T follicular helper cell (primary cell): ENCODE measurements at places on chromosomes 16 and 17.

GRCh38 chr17:75047398-75048098, 523 bp downstream of the KCTD2 start:
- no peak for DNase-seq

- DNase-seq = no peak
These were observed 158.8 kb downstream of the CCDC182 start for GRCh38 chr17:57586196-57586740.

- no peak for DNase-seq
These were observed 15.2 kb upstream of the FLCN start for GRCh38 chr17:17252149-17252661.

GRCh38 chr17:11366272-11366850, 125.3 kb downstream of the SHISA6 start:
- DNase-seq = no peak

DNA sequence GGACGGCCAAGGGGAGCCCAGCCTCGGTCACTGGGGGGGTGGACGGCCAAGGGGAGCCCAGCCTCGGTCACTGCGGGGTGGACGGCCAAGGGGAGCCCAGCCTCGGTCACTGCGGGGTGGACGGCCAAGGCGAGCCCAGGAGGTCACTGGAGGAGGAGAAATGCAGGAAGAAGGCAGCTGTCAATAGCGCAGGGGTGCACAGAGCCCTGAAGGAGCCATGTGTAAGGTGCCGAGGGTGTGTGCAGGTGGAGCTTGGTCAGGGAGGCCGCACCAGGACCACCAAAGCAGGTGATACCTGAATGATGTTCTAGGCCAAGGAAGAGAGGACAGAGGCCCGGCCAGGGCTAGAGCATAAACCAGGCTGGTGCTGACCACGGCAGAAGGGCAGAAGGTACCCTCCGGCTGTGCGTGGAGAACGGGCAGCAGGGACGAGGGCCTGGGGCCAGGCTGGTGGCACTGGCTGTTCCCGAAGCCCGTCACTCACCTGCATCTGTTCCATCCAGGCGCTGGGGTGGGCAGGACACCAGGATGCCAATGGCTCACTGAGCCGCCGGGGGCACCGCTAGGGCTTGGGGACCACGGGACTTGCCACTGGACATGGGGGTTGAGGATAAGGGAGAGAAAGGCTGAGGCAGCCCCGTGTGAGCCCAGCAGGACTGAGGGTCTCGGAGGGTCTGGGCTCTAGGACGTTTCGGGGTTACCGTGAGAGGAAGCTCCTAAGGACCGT, 5.9 kb upstream of the CCDC57 start:
- DNase-seq = no peak

GRCh38 chr16:14489460-14489859, 140.6 kb downstream of the PARN start:
- DNase-seq = no peak

DNA sequence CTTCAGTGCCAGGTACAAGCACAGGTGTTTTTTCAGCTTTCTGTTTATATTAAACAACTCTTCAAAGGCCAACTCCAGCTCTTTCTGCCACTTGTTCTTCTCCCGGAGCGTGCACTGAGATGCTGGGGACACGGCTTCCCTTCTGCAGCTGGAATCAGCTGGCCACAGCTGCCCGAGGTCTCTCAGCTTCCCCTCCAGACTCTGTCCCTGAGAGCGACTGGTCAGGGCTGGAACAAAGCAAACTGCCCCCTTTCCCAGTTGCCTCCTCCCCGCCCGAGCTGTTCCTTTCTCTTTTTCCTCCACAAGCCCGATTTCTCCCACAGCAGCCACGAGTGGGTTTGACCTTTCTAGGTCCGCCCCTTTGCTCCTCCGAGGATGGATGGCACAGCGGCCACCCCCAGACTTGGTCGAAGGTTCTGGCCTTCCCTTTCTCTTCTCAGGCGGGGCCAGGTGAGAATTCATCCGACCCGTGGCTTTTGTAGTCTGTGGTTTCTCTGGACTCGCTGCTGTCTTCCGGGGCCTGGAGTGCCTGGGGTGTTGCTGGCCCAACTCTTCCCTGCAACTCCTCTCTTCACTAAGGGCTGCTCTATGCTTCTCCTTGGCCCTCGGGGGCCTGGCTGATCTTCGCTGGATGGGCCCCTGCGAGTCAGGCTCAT, 11.5 kb downstream of the CEP295NL start:
- no peak for DNase-seq

- no peak for DNase-seq
These were observed 41.1 kb downstream of the CFAP20 start for GRCh38 chr16:58088091-58088490.

- no peak for DNase-seq
These were observed 207.8 kb downstream of the SHISA9 start for GRCh38 chr16:13109171-13109570.

GRCh38 chr16:54093281-54093680, 193.3 kb downstream of the IRX3 start:
- no peak for DNase-seq

DNA sequence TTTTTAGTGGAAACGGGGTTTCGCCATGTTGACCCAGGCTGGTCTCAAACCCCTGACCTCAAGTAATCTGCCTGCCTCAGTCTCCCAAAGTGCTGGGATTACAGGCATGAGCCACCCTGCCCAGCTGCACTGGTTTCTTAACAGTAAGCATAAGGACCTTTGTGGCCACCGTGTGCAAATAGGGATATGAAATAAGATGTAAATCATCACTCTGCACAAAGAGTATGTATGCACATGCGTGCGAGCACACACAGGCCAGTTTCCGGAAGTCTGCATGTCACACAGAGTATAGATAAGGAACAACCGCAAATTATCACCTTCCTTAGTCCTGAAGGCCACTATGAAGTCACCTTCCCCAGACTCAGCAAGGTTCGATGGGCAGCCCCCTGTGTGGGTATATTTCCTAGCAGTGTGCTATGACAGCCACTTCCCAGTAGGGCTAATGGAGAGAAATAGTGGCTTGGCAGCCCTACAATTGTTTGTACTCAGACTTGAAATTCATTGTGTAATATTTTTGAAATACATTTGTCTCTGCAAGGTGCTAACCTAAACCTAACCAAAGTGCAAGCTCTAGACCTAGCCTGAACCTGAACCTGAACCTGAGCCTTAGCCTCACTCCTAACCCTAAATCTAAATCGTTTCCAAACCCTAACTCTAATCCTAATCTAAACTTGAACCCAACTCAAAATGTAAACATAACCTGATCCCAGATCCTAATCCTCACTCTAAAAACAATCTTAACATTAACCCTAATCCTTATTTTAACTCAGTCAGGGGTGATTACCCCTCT, 48.4 kb upstream of the SKAP1 start:
- no peak for DNase-seq

GRCh38 chr16:68247400-68247799, 2.2 kb downstream of the PLA2G15 start:
- no peak for DNase-seq

DNA sequence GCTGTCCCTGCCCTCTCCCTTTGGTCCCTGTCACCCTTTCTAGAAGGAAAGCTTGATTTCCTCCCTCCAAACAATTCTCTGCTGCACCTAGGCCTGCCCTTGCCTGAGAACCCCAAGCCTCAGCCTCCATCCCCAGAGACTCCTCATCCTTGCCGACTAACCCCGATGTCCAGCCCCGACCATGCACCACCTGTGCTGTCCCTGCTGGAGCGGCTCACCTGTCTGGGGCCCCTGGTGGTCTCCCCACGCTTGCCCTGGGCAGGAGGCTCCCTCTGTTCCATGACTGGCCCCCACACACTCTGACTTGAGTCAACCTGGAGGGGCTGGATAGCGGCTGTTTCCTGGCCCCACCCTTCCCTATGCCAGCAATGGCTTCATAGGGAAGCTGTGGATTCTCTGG, 12.0 kb upstream of the SRRM2 start:
- DNase-seq = no peak

DNA sequence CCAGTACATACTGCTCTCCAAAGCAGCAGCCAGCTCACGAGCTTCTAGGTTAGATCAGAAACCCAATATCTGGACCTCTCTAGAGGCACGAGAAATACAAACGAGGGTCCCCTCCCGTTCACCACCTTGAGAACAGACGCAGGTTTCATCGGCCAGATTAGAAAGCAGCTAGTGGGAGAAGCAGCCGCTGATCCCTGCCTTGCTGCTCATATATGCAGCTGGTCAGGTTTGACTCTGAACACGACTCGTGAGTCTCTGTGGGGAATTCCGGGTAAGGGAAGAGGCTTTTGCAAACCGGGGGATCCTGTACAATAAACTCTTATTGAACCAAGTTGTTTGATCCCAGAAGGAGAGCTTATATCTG, 1.6 kb downstream of the VAT1L start:
- no peak for DNase-seq

- no peak for DNase-seq
These were observed 42.1 kb upstream of the TAOK1 start for GRCh38 chr17:29347831-29348629.

- DNase-seq = no peak
These were observed 37.6 kb upstream of the TEX2 start for GRCh38 chr17:64300699-64300965.

GRCh38 chr17:79088247-79088996, 13.8 kb downstream of the ENGASE start:
- DNase-seq = no peak

DNA sequence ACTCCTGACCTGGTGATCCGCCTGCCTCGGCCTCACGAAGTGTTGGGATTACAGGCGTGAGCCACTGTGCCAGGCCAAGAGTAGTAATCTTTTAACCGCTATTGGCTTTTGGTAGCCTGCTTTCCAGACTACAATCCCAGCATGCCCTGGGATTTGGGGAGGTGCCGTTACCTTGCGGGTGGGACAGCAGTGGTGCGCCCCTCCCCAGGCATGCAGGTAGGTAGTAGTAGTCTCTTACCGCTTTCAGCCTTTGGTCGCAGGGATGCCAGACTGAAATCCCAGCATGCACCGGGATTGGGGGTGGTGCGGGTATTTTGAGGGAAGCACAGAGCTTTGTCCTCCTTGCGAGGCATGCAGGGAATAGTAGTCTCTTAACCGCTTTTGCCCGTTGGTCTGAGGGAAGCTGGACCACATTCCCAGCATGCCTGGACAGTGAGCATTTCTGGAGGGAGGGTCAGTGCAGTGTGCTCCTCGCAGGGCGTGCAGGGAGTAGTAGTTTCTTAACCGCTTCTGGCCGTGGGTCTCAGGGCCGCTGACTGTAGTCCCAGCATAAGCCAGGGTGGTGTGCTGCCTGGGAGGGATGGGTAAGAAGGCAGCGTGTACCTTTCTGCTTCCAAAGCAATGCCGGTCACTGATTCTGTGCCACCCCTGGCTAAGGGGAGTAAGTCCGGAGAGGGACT, 1686.8 kb downstream of the TP53TG3F start:
- DNase-seq = no peak

DNA sequence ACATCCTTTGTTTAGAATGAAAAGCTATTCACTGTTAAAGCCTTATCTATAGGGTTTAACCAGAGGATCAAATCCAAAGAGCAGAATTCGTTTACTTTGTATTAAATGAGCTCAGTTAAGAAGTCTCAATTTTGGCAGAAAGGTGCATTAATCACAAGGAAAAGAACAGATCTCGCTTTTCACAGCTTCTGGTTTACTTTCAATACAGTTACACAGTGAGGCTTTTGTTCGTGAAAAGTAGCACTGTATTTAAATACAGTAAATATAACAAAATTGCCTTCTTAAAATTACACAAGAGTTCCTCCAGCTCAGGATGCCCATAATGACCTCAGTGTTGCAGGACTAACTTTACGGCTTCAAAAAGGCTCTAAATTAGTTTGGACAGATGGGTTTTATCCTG, 669.1 kb upstream of the SALL1 start:
- no peak for DNase-seq

DNA sequence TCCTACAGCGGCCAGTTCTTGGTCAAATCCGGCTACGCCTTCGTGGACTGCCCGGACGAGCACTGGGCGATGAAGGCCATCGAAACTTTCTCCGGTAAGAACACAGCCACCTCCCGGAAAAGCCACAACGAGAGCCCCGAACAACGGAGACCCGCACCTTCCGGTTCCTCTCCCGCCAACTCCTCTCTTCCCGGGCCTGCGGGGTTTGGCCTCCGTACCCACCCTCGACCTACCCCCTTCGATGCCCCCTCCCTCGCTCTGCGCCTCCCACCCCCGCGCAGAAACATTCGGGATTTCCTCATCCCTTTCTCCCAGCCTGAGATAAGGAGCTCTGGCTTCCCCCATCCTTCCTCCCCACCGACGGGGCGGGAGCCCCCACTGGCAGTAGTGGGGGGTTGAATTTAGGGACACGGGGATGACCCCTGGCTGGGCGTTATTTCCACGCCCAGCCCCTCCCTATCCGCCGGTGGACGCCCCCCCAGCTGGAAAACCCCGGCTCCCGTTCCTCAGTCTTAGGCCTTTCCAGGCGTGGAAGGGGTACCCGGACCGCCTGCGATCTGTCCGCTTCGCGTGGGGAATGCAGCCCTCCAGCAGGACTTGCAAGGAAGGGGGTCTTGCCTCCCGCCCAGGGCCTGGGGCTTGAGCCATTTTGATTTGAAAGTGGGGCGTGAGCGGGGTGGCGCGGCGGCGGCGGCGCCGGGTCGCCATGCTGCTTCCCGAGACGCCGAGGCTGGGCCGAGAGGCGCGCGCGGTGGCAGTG, 822 bp downstream of the IGF2BP1 start:
- no peak for DNase-seq
